ENCODE measurements at places on chromosomes 1 and 21. TPM values are rescaled to one million over a fixed set of nuclear protein-coding genes. Genes with fewer than 3 reads are reported as not detected.
A peak's percentile ranks its signal among the peaks of the same experiment; 100 is the strongest.

DNA sequence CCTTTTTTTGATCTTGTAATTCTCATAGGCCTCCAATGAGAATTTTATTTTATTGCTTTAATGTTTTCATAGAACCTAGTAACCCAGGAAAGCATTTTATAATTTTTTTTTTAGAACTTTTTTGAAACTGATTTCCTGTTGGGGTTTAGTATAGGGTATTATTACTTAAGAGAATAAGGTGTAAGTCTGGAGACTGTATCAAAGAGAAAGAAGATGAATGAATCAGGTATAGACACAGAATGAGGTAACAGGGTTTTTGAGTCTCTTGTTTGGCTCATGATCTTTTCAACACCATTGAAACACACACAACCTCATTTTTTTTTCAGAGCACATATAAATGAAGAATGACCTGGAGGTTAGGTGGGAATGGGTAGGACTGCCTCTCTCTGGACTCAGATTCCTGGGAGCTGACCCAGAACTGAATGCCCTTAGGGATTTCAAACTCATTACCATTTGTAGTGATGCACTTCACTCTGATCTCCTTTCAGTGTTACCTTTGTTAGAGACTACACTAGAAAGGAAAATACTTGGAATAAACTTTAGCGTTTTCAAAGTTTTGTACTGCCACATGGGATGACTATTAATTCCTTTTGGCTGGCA, 51.0 kb downstream of the EPB41 start:
- H3K36me3 ChIP-seq: no peaks in the 10 kb centered on the region
- no peaks in the 10 kb centered on the region for H3K27me3 ChIP-seq
- no peaks in the 10 kb centered on the region for H3K4me1 ChIP-seq
- DNase-seq: no peak

GRCh38 chr1:247548769-247549182, at the start of gene GCSAML:
TSS of gene GCSAML (plus strand) at chr1:247549134. CDS start at chr1:247549192, 58 bp downstream.
- no peaks in the 10 kb centered on the region for H3K36me3 ChIP-seq
- no peaks in the 10 kb centered on the region for H3K4me1 ChIP-seq
- no peak for DNase-seq
- no peak within 1 kb of the TSS for H3K27ac ChIP-seq
- H3K27me3 ChIP-seq: no peaks in the 10 kb centered on the region

DNA sequence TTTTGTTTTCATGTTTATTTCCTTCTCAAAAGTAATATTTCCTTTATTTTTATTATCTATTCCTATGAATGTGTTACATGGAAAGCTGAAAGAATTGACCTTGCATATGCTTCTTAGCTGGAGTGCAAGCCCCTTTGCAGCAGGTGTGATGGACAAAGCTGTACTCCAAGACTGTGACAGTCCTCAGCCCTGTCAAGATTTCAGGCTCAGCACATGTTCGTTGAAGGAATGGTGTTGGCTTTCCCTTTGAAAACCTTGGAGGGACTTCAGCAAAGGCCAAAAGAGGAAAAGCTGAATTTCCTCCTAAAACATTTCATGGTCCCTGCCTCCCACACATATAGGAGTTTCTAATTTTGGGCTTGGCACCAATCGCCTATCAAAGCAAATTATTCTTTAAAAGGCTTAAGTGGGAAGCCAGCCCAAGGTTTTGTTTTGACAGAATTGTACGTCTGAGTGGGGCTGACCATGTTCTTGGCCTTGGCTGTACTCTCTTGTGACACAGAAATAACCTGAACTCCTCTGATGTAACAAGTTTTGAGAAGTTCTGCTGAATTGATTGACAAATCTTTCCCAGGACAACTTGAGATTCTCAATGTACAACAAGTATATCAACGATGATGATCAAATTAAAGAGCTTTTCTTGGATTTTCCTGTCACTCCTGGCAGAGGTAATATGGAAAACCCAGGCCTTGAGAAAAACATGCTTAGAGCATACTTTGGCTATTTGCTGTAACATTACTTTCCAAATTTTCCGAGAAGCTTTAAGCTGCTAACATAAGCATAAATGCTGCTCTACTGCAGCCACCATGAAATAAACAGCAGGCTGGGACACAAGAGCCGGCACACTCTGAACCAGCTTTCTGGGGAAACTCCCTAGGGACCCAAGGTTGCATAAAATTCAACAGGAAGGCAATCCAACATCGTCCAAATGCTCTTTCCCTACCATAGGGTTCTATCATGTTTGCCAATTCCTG, 135.7 kb upstream of the ZNF648 start:
- no peaks in the 10 kb centered on the region for H3K4me1 ChIP-seq
- H3K4me3 ChIP-seq: no peak overlapping the region
- no peaks in the 10 kb centered on the region for H3K36me3 ChIP-seq
- peak; percentile 37 for DNase-seq

GRCh38 chr1:9424261-9424660, 115.0 kb upstream of the SLC25A33 start:
- no peak for DNase-seq
- H3K27me3 ChIP-seq: no peaks in the 10 kb centered on the region

DNA sequence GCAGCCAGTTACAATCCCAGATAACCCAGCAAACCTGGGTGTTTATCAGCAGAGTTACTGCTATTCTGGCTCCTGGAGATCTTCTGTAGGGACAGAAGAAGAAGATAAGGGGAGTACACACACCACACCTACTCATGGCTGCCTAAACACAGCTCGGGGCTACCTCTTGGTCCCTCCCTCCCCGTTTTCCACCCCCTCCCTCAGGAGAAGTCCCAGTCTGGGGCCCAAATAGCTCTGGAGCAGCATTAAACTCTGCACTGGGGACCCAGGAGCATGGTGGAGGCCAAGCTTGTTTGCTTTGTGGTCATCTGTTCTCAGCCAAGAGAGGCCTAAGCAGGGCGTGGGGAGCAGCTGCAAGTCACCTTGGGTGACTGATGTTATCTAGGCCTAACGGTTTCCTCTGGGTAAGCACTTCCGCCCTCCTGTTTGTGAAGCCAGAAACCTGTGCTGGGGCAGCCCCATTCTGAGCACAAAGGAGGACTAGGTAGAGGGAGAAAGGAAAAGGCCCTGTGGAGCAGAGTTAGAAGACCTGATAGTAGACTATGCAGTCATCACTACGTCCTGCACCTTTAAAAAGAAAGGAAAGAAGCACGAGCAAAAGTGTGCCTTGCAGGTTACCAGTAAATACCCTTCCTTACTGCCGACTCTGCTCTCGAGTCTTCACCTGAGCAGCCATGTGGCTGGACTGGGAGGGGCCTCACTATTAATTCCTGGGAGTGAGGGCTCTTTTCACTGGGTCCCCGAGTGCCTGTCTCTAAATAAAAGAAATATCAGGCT, 2.0 kb upstream of the RCSD1 start:
- no peak overlapping the region for H3K27ac ChIP-seq
- no peak for DNase-seq
- peaks cover 10% of the 10 kb centered on the region for H3K4me1 ChIP-seq
- H3K36me3 ChIP-seq: no peaks in the 10 kb centered on the region
- H3K27me3 ChIP-seq: peaks cover 43% of the 10 kb centered on the region
- no peak overlapping the region for H3K4me3 ChIP-seq

DNA sequence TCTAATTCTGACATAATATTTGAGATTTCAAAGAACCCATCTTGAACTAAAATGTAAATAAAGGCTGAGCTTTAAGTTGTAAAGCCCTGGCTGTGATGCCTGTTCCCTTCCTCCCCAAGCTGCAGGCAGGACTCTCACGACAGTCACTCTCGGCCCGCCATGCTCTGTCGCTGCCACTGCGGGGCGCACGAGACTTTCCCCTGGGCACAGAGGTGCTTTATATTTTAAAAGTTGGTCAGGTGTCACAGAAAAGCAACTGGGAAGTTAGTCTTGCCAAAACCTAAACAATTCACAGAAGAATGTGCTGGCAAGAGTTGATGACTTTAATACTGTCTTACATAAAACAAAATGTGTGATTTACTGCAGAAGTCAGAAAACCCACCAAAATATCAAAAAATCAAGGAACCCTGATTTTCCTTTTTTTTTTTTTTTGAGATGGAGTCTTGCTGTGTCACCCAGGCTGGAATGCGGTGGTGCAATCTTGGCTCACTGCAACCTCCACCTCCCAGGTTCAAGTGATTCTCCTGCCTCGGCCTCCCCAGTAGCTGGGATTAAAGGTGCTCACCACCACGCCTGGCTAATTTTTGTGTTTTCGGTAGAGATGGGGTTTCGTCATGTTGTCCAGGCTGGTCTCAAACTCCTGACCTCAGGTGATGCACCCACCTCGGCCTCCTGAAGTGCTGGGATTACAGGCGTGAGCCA, 10.7 kb downstream of the LRRC47 start:
- no peak for DNase-seq
- H3K27ac ChIP-seq: no peak overlapping the region
- no peaks in the 10 kb centered on the region for H3K27me3 ChIP-seq
- peaks cover 99% of the 10 kb centered on the region for H3K36me3 ChIP-seq
- no peak overlapping the region for H3K4me3 ChIP-seq
- no peaks in the 10 kb centered on the region for H3K4me1 ChIP-seq

DNA sequence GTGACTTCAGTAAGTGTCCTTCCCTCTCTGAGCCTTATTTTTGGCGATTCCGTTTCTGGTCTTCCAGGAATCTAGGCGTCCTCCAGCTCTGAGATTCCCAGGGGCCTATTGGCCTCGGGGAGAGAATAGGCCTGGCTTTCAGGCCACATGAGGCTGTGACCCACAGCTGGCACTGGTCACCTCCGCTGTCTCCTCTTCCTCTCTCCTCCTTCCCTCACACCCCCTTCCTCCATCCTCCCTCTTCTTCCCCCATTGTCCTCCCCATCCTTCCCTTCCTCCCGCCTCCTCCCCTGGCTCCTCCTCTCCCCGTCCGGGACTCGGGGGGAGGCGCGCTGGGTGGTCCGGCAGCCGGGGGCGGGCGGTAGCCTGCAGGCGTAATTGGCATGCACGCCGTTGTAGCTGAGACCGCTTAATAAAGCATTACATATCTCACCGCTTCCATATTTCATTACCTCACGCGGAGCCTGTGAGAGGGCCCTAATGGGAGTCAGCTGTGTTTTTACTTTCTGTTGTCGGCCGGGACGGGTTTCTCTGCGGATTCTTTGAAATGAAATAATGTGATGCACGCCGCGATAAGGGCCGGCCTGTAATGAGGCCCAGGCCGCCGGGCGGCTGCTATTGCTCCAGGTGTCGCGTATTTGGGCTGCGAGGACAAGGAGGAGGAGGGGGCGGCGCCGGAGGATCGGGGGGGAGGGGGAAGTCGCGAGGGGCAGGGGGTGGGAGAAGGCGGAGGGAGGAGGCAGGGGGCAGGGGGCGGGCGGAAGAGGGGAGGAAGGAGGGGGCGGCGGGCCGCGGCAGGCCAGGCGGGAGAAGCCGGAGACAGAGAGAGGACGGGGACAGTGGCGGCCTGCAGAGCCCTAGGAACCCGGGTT, 95.3 kb downstream of the FOXD2 start:
- peak overlapping the region; percentile 45 for H3K4me3 ChIP-seq
- peak; percentile 87 for DNase-seq
- no peaks in the 10 kb centered on the region for H3K36me3 ChIP-seq
- peak overlapping the region; percentile 72 for H3K27ac ChIP-seq
- H3K4me1 ChIP-seq: peaks cover 18% of the 10 kb centered on the region

- peaks cover 9% of the 10 kb centered on the region for H3K4me1 ChIP-seq
- no peak overlapping the region for H3K4me3 ChIP-seq
- H3K36me3 ChIP-seq: no peaks in the 10 kb centered on the region
- H3K27me3 ChIP-seq: no peaks in the 10 kb centered on the region
- no peak overlapping the region for H3K27ac ChIP-seq
- no peak for DNase-seq
Measured at GRCh38 chr1:64545118-64545843, 75.4 kb downstream of the CACHD1 start.

DNA sequence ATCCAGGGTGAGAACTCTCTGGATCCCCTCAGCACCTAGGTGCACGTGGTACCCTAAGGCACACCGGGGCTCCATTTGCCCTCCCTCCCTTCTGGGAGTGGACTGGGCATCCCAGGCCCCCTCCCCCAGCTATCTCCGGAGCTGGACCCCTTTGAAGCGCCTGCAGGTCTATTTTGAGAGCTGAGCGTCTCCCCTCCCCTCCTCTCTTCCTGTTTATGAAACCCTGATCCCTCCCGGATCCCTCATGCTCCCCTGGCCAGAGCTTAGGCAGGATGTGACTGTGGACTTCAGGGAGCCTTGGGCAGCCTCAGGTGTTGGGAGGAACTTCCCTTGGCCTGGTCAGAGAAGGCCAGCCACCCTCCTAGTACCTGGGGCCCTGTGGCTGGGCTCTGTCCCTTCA, 10.2 kb downstream of the RPS6KA1 start:
- peaks cover 10% of the 10 kb centered on the region for H3K4me1 ChIP-seq
- no peak for DNase-seq
- H3K27me3 ChIP-seq: no peaks in the 10 kb centered on the region
- H3K27ac ChIP-seq: peak overlapping the region; percentile 7
- H3K36me3 ChIP-seq: peaks cover 5% of the 10 kb centered on the region
- H3K4me3 ChIP-seq: no peak overlapping the region

- no peaks in the 10 kb centered on the region for H3K36me3 ChIP-seq
- H3K4me3 ChIP-seq: no peak overlapping the region
- H3K27me3 ChIP-seq: no peaks in the 10 kb centered on the region
- DNase-seq: no peak
- no peaks in the 10 kb centered on the region for H3K4me1 ChIP-seq
Measured at GRCh38 chr1:163774401-163774945, 452.7 kb downstream of the NUF2 start.

DNA sequence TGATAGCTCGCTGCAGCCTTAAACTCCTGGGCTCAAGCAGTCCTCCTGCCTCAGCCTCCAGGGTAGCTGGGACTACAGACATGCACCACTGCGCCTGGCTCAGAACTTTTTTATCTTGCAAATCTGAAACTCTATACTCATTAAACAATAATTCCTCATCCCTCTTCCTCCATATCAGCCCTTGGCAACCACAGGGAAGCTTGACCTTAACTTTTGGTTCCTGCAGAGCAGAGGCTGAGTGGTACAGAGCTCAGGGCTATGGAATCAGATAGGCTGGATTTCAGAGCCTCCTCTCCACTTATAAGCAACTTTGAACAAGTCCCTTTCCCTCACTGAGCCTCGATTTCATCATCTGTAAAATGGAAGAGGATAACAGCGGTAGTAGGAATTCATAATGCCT, 47.4 kb downstream of the ECE1 start:
- H3K4me3 ChIP-seq: no peak overlapping the region
- DNase-seq: no peak
- H3K27me3 ChIP-seq: no peaks in the 10 kb centered on the region
- peaks cover 14% of the 10 kb centered on the region for H3K4me1 ChIP-seq
- peaks cover 37% of the 10 kb centered on the region for H3K36me3 ChIP-seq

GRCh38 chr1:89624314-89624713, 8.6 kb upstream of the LRRC8C start:
- H3K27ac ChIP-seq: no peak overlapping the region
- H3K4me3 ChIP-seq: no peak overlapping the region
- no peaks in the 10 kb centered on the region for H3K36me3 ChIP-seq
- DNase-seq: no peak

Gene AMY1A
- total RNA-seq: not detected

Gene ICOSLG
- total RNA-seq: 0.59 TPM

Gene OR10Z1
- not detected for total RNA-seq

Gene RGS7
- total RNA-seq: 21.5 TPM

Gene PWP2
- 4.2 TPM for total RNA-seq

Gene MPZL1
- total RNA-seq: 308 TPM

Gene LCE1C
- total RNA-seq: not detected

Gene CFAP141
- total RNA-seq: 0.66 TPM

All from spinal cord (tissue), 10 donors.